Stimulated activated CD4-positive, alpha-beta T cell treated with anti-CD3 and anti-CD28 coated beads, Interleukin-2, amount 100 ng/mL, for 48 hours (primary cell): ENCODE measurements at places on chromosomes 3 and 15.

DNA sequence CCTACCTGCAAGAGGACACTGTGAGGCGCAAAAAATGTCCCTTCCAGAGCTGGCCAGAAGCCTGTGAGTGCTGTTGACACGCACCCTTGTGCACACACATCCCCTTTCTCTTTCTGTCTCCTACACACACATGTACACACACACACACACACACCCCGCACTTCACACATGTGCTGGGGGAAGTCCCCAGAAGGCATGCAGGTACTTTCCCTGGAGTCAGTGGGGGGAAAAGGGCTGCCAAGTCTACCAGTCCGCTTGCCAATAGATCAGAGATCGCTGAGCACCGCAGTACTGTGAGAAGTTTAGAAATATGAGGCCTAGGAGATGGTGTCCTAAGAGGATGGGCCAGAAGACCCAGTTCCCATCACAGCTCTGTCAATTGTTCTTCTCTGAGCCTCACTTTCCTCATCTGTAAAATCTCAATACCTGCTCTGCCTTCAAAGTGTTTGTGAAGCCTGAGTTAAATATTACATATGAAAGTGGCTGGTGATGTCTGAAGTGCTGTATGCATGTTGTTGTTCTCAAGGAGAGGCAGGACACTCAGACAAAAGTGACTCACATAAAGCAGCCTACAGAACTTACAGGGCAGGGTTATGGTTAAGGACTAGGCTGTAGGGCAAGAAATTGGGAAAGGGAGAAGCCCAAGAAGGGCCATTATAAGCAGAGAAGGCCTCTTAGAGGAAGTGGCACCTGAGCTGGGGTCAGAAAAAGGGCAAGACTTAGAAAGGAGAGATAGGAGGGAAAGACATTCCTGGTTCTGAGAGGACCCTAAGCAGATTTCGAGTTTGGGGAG is 6.8 kb downstream of the IL17RE start:
- no peak for DNase-seq

- no peak for DNase-seq
Measured at GRCh38 chr15:39584266-39584659, 3.4 kb downstream of the THBS1 start.

DNA sequence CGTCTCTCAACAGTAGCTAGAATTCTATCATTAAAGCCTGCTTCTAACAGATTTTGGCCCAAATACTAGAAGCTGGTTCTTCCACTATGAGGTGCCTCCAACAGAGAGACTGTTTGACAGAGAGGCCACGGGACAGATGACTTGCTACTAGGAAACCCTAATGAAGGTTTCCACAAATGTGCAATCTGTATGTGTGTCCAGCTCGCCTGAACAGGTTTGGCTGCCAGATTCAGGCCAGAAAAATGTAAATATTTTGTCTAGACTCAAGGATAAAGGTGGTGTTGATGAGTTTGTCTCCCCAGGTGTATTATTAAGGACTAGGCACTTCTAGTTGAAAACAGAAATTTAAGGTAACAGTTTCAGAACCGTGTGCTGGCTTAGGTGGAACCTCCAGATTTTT is 91.6 kb upstream of the TRIM42 start:
- DNase-seq = no peak

GRCh38 chr3:28936154-28936553 is 344.7 kb upstream of the RBMS3 start:
- no peak for DNase-seq

DNA sequence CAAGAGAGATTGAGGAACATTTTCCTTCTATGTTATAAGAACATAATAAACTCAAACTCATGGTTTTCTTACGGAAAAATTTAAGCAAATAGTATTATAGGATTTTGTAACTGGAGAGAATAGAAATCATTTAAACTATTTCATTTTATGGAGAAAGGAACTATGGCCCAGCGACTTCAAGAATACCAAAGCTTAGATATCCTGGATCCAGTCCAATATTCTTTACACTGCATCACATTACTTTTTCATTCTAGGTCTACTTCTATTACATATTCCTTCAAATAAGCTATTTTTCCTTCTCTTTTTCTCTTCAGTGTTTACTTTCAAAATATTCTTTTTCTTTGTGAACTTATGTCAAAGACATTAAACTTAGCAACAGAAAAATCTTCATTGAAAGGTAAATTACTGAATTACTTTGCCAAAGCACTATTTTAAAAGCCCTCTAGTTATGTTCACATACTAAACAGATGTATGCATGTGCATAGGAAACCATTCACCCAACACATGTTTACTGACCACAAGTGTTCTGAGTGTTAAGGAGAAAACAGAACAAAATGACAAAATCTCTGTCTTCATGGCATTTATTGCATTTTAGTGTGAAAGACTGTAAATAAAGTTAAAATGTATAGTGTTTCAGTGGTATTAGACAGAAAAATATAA is 20.4 kb downstream of the KPNA4 start:
- DNase-seq = no peak

- DNase-seq = no peak
Measured at GRCh38 chr3:56314842-56315241, 153.4 kb downstream of the ERC2 start.

GRCh38 chr3:3992312-3992874 is 193.2 kb downstream of the LRRN1 start:
- no peak for DNase-seq

GRCh38 chr15:100201376-100202280 is 140.1 kb downstream of the ADAMTS17 start:
- DNase-seq = no peak

- no peak for DNase-seq
Measured at GRCh38 chr3:13538520-13539291, 10.2 kb upstream of the FBLN2 start.

GRCh38 chr3:65497846-65498245 is 540.9 kb downstream of the MAGI1 start:
- no peak for DNase-seq

DNA sequence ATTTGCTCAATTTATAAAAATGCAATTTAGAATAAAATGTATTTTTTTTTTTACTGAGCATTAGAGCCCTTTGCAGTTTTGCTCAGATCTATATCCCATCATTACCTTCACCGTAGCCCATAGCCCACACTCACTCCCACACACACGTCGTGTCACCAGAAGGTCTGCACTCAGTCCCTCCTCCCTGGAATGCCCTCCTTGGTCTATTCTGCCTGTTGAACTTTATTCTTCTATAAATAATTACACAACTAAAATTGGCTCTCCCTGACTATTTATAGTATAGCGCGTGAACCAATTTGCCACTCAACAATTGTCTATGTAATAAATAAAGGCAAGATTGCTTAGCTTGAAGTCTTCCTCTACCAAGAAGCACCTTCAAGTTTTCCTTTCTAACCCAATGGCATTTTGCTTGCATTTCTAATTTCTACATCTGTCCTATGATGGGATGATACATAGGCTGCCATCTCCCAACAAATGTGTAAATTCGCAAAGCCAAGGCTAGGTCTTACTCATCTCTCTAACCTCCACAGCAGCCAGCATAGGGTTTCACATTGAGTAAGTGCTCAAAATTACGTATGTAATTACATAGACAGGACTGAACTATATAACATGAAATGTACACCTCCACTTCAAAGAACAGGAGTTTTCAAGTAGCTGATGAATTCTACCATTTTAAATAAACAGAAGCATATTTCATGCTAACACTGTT is 172.0 kb upstream of the HES1 start:
- DNase-seq = no peak

- no peak for DNase-seq
Measured at GRCh38 chr3:30712991-30713390, 106.6 kb downstream of the TGFBR2 start.

GRCh38 chr3:16795581-16795980 is 89.2 kb upstream of the PLCL2 start:
- DNase-seq = no peak

DNA sequence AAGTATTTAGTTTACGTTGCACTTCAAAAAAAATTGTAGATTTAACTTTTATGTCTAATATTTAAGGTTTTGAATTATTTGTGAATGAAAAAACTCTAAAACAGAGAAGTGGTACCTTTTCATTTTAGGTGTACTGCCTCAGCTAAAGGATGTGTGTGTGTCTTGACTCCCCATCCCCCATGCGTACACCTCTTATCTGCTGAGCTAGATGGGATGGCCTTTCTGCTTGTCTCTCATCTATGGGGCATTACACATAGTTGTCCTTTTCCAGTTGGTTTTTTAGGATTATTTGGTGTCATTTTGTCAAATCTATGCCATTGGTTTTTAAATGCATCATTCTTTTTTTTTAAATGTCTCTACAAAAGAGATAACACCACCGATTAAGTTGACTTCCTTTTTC is 110.9 kb downstream of the FNDC3B start:
- no peak for DNase-seq

DNA sequence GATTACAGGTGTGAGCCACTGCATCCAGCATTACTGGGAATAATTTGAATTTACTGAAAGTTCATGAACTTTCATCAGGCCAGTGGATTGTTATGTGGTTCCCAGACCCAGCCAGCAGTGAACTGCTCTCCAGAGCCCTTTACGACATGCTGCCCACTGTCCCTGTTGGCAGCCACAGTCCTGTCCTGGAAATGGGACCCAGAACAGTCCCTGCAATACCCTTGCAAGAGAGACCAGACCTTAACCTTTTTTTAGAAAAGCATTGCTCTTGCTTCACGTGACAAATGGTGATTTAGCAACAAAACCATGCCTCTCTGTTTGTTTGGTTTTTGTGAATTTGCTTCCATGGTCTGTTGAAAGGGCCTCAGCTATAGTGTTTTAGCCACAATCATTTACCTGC is 367.3 kb upstream of the C2CD4B start:
- no peak for DNase-seq

GRCh38 chr3:140180603-140181002 is 245.6 kb downstream of the CLSTN2 start:
- no peak for DNase-seq

DNA sequence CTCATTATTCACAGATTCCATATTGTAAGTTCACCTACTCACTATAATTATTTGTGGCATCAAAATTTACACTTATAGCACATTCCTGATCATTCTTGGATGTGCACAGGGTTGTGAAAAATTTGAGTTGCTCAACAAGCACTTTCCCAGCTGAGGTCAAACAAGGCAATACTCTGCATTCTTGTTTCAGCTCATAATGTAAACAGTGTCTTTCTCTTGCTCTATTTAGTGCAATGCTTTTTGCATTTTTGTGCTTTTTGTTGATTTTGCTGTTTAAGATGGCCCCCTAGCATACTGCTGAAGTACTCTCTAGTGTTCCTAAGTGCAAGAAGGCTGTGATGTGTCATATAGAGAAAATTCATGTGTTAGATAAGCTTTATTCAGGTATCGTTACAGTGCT is 66.7 kb upstream of the TNIK start:
- DNase-seq = no peak

DNA sequence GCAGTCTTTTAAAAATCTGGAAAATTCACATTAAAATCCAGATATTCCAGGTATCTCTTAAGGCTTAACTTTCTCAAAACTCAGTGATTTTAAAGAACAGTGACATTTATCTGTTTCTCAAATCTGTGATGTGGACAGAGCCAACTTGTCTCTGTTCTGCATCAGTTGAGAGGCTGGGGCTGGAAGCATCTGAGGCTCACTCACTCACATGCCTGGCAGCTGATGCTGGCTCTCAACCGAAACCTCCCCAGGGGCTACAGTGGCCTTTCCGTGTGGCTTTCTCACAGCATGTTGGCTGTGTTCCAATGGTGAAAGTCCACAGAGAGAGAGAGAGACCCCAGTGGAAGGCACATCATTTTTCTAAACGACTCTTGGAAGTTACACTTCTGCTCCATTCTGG is 53.5 kb downstream of the CEMIP start:
- no peak for DNase-seq

- DNase-seq = peak; percentile 85
Measured at GRCh38 chr15:74799856-74800558, 12.6 kb upstream of the LMAN1L start.

GRCh38 chr15:29533647-29534046 is 264.0 kb upstream of the NSMCE3 start:
- no peak for DNase-seq

DNA sequence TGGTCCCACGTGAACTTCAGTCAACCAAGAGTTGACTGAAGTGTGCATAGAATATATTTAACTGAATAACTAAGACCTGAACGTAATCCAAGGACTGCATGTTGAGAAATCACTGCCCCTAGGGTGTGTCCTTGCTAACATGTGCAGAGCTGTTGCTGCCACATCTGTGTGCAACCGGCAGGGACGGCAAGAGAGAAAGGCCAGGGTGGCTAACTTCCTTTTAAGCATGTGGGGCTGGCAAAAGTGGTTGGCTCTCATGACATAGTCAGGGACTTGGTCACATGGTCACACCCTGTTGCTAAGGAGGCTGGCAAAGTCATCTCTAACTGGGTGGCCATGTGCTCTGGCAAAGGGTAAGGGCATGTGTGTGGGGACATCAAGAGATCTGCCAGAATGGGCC is 52.4 kb downstream of the GASK1A start:
- no peak for DNase-seq

DNA sequence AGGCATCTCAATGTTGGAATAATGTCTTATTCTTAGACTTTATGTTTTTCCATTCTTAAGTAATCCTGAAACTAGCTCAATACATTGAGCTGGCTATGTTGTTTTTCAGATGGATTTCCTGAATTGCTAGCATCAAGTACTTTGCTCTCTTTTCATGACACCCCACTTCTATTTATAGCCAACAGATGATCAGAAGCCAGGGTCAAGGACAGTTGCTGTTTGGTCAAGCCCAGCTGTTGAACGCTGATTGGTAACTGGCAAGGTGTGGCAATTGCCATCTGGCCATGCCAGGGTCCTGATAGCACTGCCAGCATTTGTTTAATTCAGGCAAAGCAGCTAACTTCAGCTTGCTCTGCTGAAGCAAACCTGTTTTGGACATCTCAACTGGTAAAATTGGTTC is 46.2 kb upstream of the PLCL2 start:
- DNase-seq = no peak

DNA sequence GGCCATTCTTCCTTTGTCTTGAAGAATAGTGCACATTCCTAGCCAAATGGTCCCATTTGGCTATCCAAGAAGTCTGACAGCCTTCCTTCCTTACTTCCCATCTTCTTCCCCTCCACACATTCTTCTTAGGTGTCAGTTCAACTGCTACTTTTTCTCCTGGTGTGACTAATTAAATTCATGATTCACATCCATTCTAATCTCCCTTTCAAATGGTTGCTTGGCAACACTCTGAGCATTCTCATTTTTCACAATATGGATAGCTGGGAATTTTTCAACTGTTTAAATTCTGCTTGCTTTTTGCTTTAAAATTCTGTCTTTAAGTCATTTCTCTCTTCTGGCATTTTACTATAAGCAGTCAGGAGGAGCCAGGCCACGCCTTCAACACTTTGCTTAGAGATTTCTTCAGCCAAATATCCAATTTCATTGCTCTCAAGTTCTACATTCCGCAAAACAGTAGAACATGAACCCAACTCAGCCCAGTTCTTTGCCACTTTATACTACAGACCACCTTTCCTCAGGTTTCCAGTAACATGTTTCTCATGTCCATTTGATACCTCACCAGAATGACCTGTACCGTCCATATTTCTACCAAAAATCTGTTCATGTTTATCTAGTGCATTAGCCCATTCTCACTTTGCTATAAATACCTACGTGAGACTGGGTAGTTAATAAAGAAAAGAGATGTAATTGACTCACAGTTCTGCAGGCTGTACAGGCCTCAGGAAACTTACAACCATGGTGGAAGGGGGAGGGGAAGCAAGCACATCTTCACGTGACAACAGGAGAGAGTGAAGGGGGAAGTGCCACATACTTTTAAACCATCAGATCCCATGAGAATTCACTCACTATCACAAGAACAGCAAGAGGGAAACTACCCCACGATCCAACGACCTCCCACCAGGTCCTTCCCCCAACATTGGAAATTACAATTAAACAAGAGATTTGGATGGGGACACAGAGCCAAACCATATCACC is 31.9 kb upstream of the MCF2L2 start:
- no peak for DNase-seq
